Uterus (tissue), 4 donors: ENCODE measurements at places on chromosomes 5 and 9. TPM values are rescaled to one million over a fixed set of nuclear protein-coding genes. Genes with fewer than 3 reads are reported as not detected.

Gene HK3
- total RNA-seq, result 6.9 TPM

Gene ZNF782
- 17.1 TPM for total RNA-seq

Gene LPAR1
- total RNA-seq, result 64.1 TPM

Gene RXFP3
- total RNA-seq, result not detected

Gene FIBCD1
- 0.29 TPM for total RNA-seq

Gene LRRC14B
- total RNA-seq, result not detected

Gene DYNC2I2
- total RNA-seq, result 40.7 TPM

Gene SVEP1
- 53.4 TPM for total RNA-seq

Gene ARHGAP26
- total RNA-seq, result 12.4 TPM

Gene WASHC1
- total RNA-seq, result 4.7 TPM

Gene NPR2
- 3.8 TPM for total RNA-seq

Gene GPR151
- total RNA-seq, result not detected

Gene SYNPO
- 146 TPM for total RNA-seq

Gene DPH7
- 42.2 TPM for total RNA-seq

Gene IL13
- total RNA-seq, result not detected

Gene NEURL1B
- total RNA-seq, result 136 TPM

Gene PRDM9
- not detected for total RNA-seq

Gene RARS1
- 80.4 TPM for total RNA-seq

Gene RGS7BP
- 10.5 TPM for total RNA-seq

Gene IFNA2
- total RNA-seq, result not detected

Gene PCDHGB3
- total RNA-seq, result 0.59 TPM

Gene POLR1E
- total RNA-seq, result 33.2 TPM

Gene PHYHD1
- 23.2 TPM for total RNA-seq

Gene CCL28
- total RNA-seq, result 4.1 TPM

Gene SPAAR
- 0.29 TPM for total RNA-seq

Gene IFNA13
- not detected for total RNA-seq

Gene STK32A
- 0.51 TPM for total RNA-seq

Gene PPP2R2B
- total RNA-seq, result 0.26 TPM

Gene ELL2
- total RNA-seq, result 2.3 TPM

Gene GNAQ
- total RNA-seq, result 42.1 TPM

Gene SOHLH1
- total RNA-seq, result not detected
